ENCODE measurements at places on chromosomes 7 and 10. TPM values are rescaled to one million over a fixed set of nuclear protein-coding genes. Genes with fewer than 3 reads are reported as not detected.

Gene BCL7B
- total RNA-seq, result 64.7 TPM

GRCh38 chr10:115866174-115866573 lies 406.8 kb downstream of the GFRA1 start:
- DNase-seq, result no peak

DNA sequence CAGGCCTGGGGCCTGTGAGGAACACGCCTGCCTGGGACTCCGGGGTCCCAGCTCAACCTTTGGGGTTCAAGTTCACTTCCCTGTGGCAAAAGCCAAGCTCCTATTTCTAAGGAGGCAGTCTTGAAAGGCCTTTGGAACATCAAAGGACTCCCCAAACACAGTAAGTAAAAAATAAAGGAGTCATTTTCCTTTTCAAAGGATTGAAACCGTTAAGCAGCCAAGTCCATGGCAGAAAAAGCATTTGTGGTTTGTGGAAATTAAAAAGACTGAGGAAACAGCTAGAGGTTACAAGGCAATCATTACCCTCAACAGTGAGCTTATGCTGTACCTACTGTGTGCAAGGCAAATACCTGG lies 200.8 kb downstream of the MYOF start:
- DNase-seq, result no peak

DNA sequence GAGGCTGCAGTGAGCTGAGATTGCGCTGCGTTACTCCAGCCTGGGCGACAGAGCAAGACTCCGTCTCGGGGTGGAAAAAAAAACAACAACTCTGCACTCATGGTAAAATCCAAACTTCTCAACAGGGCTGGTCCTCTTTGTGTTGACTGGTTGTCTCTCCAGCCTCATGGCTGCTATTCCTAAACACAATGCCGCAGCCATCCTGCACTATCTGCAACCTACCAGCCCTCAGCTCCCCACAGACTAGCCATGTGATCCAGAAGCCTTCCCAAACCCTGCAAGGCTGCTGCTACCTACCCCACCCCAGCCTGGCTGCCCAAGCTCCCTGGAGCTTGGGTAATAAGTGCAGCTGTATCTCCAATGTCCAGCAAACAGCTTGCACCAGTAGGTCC lies 11.7 kb downstream of the ZYX start:
- DNase-seq, result no peak

Gene CLCN1
- total RNA-seq, result not detected

Gene ZNF398
- 15.0 TPM for total RNA-seq

GRCh38 chr10:35336921-35337823 lies 863 bp downstream of the CCNY start:
- DNase-seq, result peak; percentile 50

Gene MACC1
- 0.12 TPM for total RNA-seq

- DNase-seq, result no peak
Measured at GRCh38 chr7:87574630-87575029, 26.1 kb downstream of the ABCB1 start.

DNA sequence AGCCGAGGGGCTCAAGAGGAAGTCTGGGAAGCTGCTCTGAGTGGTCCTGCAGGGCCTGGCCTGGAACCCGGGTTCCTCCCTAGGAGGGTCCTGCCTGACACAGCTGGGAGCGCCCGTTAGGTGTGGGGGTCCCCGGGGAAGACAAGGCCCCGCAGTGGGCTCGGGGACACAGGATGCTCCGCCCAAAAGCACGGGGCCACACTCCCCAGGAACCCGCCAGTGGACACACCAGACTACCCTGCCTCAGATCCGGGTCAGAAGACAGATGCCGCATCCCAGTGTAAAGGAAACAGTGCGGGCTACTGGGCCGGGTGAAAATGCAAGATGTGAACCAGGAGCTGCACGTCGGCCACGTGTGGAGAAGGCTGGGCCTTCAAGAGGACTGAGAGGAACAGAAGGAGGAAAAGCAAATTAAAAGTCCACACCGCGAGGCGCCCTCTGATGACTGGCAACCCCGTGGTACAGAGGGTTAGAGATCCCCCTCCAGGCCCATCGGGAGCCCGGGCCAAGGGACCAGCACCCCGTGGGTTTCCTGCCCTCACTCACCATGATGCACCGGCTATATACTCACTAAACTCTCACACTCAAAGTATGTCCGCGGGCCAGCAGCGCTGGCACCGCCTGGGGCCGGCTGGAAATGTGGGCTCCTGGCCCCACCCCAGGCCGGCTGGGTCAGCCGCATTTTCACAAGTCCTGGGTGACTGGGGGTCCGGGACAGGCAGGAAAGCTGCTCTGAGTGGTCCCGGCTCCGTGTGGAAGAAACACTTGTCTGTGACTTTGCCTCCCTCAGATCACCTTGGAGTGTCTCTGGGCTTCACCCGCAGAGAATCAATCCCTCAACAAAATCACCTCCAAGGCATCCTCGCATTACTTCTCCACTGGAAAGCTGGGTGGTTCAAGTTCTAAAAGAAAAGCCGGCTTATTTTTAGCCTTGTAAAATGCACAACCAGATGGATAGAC lies 6.1 kb downstream of the STK32C start:
- no peak for DNase-seq
